B cell (primary cell): ENCODE measurements at places on chromosomes 7 and 10. TPM values are rescaled to one million over a fixed set of nuclear protein-coding genes. Genes with fewer than 3 reads are reported as not detected.

The VGF gene
- total RNA-seq = 0.12 and 0.17 TPM in 2 replicates

The RAB19 gene
- 0.37 and 0.51 TPM in 2 replicates for total RNA-seq

The TAF3 gene
- 20.1 and 20.2 TPM in 2 replicates for total RNA-seq

The CFTR gene
- total RNA-seq = not detected in 2 replicates

The UPP1 gene
- total RNA-seq = 5.8 and 6.8 TPM in 2 replicates

The GPR37 gene
- not detected in 2 replicates for total RNA-seq

The NCF1 gene
- 183 and 189 TPM in 2 replicates for total RNA-seq

The MACC1 gene
- total RNA-seq = 4.9 and 6.2 TPM in 2 replicates

The HOXA10 gene
- not detected in 2 replicates for total RNA-seq

The TMEM273 gene
- total RNA-seq = 36.0 and 37.5 TPM in 2 replicates

The GNAT3 gene
- total RNA-seq = not detected in 2 replicates

The RNF148 gene
- not detected in 2 replicates for total RNA-seq

The PRLHR gene
- not detected in 2 replicates for total RNA-seq

The OR9A4 gene
- not detected in 2 replicates for total RNA-seq

The RTKN2 gene
- 0.22 and 0.53 TPM in 2 replicates for total RNA-seq

The CFAP69 gene
- total RNA-seq = 0.15 and 0.29 TPM in 2 replicates

The BTBD16 gene
- not detected in 2 replicates for total RNA-seq

The SLC13A1 gene
- total RNA-seq = 0.10 TPM in 1 of 2 replicates, not detected in the other

The ZRANB1 gene
- 28.0 and 29.7 TPM in 2 replicates for total RNA-seq

The GPR15LG gene
- not detected in 2 replicates for total RNA-seq

The SH3PXD2A gene
- total RNA-seq = 33.5 and 36.4 TPM in 2 replicates

The AKAP9 gene
- total RNA-seq = 101 and 106 TPM in 2 replicates

The CREB3L2 gene
- total RNA-seq = 25.1 and 26.5 TPM in 2 replicates

The AKR1D1 gene
- not detected in 2 replicates for total RNA-seq

The ZNF467 gene
- total RNA-seq = 0.32 and 0.39 TPM in 2 replicates

The CYP3A4 gene
- not detected in 2 replicates for total RNA-seq

The C7orf57 gene
- total RNA-seq = not detected in 2 replicates

The C10orf62 gene
- not detected in 2 replicates for total RNA-seq

The LRRN3 gene
- total RNA-seq = 0.20 TPM in 1 of 2 replicates, not detected in the other

The PALD1 gene
- total RNA-seq = 2.2 and 2.4 TPM in 2 replicates

The DYNC1I1 gene
- not detected in 2 replicates for total RNA-seq

The CXCL12 gene
- total RNA-seq = not detected in 2 replicates

The SORBS1 gene
- 0.44 and 1.5 TPM in 2 replicates for total RNA-seq
